Hematopoietic multipotent progenitor cell treated with erythropoietin and hydrocortisone succinate and interleukin-3 and kit ligand, for 15 days (in vitro differentiated cells): ENCODE measurements at places on chromosomes 7 and 10.
A peak's percentile ranks its signal among the peaks of the same experiment; 100 is the strongest.

DNA sequence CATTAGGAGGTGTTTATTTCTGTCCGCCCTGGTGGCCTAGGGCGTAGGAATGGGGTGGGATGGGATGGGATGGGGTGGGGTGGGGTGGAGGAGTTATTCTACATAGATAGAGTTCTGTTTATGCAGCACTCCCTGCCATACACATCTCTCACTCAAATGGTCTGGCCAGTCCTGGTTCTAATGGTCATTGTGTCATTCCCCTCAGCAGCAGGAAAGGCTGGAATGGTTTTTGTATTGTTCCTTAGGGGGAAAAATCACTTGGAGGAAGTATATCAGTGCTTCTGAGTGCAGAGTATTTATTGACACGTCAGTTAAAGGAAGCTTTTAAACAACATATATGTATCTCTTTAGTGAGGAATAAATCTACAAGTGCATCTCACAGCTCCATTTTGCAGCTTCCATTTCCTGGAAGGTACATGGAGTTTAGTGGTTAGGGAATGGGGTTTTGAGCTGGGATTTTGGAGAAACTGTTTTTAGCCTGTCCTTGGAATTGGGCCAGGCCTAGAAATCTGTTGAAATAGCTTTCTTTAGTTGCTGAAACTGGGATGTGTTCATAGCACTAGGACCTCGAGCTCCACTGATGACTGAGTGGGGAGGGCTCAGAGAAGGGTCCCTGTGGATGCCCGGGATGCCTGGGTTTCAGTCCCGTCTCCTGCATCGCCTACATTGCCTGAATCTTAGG is 8.3 kb downstream of the TSPAN14 start:
- no peak for DNase-seq

DNA sequence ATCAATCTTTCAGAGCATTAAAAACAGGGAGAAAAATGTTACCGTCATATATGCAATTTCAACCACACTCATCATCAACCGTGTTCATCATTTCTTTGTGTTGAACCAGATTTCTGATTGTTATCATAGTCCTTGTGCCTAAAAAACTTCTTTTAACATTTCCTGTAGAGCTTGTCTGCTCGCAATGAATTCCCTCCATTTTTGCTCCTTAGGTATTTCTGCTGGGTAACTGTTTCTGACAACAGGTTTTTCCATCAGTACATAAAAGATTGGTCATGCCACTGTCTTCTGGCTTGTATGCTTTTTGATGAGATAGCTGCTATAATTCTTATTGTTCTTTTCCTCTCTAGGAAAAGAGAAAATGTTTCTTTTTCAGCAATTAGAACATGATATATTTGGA is 8.6 kb upstream of the RBM33 start:
- no peak for DNase-seq

- peak; percentile 53 for DNase-seq
Measured at GRCh38 chr7:20697351-20697750, 81.9 kb downstream of the ABCB5 start.

DNA sequence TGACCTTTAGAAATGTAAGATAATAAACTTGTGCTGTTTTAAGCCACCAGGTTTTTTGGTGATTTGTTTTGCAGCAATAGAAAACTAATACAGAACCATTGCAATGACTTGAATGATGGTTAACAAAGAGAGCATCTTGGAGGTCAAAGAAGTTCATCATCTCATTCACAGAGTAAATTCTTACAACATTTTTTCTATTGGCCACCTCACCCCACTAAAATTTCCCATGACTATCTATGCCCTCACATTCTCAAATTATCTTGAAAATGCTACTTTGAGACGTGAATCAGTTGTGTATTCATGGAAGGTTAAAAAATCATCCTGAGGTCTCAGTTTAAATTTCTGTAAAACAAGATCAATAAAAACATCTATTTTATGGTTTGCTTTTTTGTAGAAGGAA is 754.2 kb downstream of the SORCS1 start:
- no peak for DNase-seq

DNA sequence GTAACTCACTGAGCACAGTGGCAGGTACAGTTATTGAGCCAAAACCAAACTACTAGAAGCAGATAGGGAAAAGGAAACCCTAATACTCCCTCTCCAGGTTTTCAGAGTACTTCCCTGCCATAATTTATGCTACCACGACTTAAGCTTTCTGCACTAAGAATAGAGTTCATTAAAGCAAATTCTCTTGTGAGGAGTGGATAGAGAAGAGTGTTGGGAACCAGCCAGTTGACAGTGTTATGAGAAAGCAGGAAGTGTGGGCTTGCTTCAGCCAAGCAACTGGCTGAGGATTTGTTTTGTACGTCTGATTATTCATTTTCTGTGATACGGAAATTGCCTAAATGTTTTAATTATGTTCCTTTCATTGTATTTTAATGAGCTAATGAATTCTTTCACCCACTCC is 280.5 kb downstream of the KIF20B start:
- no peak for DNase-seq

DNA sequence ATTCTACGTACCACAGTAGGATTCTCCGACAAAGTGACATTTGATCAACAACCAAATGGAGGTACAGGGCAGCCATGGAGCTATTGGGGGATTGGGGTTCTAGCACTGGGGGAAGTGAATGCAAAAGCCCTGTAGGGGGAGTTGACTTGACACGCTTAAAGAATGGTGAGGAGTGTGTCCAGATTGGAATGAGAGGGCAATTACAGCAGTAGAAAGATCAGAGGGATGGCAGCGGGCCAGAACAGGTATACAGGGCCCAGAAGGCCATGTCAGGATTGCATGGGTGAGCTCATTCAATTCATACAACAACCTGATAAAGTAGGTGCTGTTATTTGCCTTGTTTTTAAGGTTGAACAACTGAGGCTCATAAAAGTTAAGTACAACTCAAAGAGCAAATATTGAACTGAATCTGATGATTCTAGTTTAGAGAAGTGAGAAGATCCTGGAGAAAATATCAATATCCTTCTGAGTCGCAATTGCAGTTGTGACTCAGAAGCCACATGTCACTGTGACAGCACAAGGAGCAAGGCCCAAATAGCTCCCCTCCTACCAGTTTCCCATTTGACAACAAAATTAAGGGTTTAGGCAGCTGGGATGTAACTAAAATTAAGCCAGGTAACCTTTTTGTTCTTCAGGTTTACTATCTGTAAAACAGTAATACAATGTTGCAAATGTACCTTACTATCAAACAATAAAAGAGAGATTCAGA is 28.0 kb upstream of the CTTNBP2 start:
- no peak for DNase-seq

- DNase-seq: no peak
Measured at GRCh38 chr10:45627412-45628048, 45.0 kb downstream of the ZFAND4 start.

DNA sequence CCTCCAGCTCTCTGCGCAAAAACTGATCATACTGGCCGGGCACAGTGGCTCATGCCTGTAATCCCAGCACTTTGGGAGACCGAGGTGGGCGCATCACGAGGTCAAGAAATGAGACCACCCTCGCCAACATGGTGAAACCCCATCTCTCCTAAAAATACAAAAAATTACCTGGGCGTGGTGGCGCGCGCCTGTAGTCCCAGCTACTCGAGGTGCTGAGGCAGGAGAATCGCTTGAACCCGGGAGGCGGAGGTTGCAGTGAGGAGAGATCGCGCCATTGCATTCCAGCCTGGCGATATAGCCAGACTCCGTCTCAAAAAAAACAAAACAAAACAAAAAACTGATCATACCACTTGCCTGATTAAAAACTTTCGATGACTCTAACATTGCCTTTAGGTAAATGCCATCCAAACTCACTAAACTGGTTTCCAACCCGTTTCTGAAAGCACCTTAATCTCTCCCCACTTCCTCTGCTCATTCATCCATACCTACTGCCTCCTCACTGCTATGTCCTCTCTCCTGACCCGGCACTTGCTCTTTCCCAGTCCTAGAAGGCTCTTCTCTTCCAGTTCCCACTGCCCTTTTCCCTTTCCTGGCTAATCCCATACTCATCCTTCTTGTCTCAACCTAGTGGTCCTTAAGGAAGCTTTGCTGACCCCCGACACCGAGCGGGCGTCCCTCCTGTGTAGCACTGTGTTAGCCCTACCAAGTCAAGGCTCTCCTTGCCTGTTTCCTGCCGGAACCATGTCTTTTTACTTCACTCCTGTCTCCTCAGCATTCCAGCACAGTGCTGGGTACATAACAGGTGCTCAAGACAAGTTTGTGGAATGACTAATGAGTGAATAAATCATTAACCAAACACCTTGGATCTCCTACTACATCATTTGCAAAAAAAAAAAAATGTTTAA is 686 bp upstream of the MIOS start:
- DNase-seq: no peak

DNA sequence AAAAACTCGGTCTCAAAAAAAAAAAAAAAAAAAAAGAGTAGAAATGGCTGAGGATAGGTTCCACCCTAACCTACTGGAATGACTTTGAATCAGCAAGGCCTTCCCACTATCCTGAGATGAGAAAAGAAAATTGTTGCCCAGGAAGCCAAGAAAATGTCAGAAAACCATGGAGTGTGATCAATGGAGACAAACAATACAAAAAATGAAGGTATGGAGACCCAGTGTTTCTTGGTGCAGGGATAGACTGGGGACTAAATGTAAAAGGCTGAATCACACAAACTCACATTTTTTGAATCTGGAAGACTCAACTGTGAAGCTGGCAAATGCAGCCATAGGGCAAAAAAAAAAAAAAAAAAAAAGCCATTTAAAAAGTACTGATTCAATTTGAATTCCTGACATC is 364.3 kb upstream of the ANKRD30A start:
- no peak for DNase-seq

GRCh38 chr10:101569323-101569621 is 18.8 kb downstream of the POLL start:
- no peak for DNase-seq

GRCh38 chr10:73971636-73972354 is 26.1 kb upstream of the VCL start:
- DNase-seq: no peak

- DNase-seq: no peak
Measured at GRCh38 chr10:51718804-51719291, 19.5 kb upstream of the CSTF2T start.

DNA sequence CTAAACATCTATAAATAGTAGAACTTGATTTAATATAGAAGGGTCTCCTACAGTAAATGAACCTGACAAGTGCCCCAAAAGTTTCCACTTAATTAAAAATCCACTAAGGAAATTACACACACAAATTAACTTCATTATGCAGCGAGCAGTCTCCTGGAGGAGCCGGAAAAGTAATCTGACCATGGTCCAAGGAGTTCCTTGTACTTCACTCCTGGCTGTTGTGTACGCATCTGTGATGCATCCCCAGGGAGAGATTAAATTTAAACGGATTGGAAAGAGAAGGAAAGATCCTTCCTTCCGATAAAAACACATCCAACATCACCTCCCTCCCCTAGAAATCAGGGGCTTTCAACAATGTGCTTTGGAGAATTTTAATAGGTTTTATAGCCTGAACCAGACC is 85.5 kb downstream of the PARD3 start:
- no peak for DNase-seq

DNA sequence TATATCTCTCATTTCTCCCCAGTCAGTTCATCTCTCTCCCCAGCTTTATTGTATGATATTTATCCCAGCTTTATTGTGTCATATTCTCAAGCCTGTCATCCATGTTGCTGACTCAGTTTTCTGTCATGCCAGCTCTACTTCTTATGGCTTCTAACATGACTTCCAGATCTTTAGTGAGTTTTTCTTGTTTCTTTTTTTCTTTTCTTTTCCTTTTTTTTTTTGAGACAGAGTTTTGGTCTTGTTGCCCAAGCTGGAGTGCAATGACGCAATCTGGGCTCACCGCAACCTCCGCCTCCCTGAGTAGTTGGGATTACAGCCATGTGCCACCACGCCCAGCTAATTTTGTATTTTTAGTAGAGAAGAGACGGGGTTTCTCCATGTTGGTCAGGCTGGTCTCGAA is 28.7 kb upstream of the CALU start:
- DNase-seq: no peak

DNA sequence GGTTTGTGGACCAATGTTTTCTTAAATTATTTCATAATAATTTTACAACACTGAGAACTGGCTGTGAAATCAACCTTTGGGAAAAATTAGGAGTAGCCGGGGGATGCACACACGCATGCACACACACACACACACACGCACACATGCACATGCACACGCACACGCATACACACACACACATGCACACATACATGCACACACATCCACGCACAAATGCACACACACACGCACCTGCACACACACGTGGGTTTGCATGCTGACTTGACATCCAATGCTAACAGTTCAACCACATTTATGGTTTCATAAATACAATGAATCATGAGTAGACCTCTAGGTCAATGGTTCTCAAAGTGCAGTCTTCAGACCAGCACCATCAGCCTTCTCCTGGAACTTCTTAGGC is 354.1 kb downstream of the DPP6 start:
- DNase-seq: no peak

- no peak for DNase-seq
Measured at GRCh38 chr10:119341459-119342301, 134.3 kb downstream of the GRK5 start.

GRCh38 chr7:41501466-41501865 is 201.4 kb downstream of the INHBA start:
- no peak for DNase-seq

GRCh38 chr10:4678023-4678950 is 147.7 kb upstream of the AKR1E2 start:
- DNase-seq: no peak

- DNase-seq: no peak
Measured at GRCh38 chr10:102646610-102647442, 2.5 kb downstream of the TRIM8 start.

DNA sequence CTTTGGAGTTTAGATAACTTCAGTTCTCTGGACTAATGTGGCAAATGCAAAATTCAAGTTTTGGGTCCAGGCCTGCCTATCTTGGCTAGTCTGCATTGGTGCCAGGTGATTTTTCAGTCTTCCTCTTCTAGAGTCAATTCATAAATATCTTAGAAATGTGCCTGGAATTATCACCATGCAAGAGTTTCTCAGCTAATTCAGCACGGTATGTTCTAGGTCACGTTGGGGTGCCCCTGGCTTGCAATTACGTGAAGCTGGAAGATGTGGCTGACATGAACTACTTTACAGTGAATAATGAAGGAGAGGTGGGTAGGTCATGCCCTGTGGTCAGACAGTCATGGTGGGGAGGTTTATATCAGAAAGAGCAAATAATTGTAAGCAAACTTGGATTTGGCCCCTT is 25.0 kb downstream of the ZDHHC6 start:
- no peak for DNase-seq

DNA sequence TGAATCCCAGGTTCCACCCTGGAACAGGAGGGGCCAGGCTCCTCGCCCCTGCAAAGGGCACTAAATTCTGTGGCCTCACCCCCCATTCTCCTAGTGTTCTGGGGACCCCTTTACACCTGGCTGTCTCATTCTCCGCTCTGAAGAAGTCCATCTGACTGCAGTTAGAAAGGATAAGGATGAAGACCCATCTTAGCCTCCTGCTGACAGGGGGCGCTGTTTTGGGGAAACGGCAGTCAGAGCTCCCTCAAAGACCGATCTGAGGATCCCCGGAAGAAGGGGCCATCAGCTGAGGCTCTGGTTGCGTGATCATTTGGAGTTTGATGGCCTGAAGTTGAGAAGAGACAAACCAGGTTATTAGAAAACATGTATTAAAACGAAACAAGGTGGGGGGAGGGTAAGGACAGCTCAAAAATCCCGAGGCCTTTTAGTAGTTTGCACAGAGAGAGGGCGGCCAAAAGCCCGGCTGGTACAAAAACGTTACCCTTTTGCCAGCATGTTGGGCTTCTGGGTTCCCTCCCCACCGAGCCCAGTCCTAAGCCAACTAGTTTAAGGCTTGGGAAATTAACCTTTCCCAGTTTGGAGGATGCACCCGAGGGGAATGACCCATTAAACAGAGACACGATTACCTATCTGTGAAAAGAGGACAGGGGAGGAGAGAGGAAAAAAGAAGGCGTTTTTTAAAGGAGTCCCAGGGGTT is 102.8 kb downstream of the CHN2 start:
- DNase-seq: no peak
